ENCODE measurements at places on chromosomes 4 and X. TPM values are rescaled to one million over a fixed set of nuclear protein-coding genes. Genes with fewer than 3 reads are reported as not detected.

The ABCD1 gene
- 15.7 TPM for total RNA-seq

The ADGRG2 gene
- total RNA-seq = 0.17 TPM

The GNRHR gene
- not detected for total RNA-seq

The NAA11 gene
- not detected for total RNA-seq

The FGFBP2 gene
- not detected for total RNA-seq

The MAGEA10 gene
- not detected for total RNA-seq

The UGT2B15 gene
- total RNA-seq = not detected

The NKX6-1 gene
- 18.6 TPM for total RNA-seq

The PPP4R3C gene
- total RNA-seq = not detected
